ENCODE measurements at places on chromosomes 3 and 15. TPM values are rescaled to one million over a fixed set of nuclear protein-coding genes. Genes with fewer than 3 reads are reported as not detected.
A peak's percentile ranks its signal among the peaks of the same experiment; 100 is the strongest.

The CPB1 gene
- 6.8 TPM for total RNA-seq

- H3K4me1 ChIP-seq, result peaks cover 33% of the 10 kb centered on the region
- peak overlapping the region; percentile 39 for H3K4me3 ChIP-seq
- H3K27ac ChIP-seq, result no peak overlapping the region
- DNase-seq, result no peak
- no peaks in the 10 kb centered on the region for H3K27me3 ChIP-seq
Observed at GRCh38 chr3:54121414-54122323, 683 bp upstream of the CACNA2D3 start.

The ARPC4 gene
- 169 TPM for total RNA-seq

- H3K27me3 ChIP-seq, result no peaks in the 10 kb centered on the region
- H3K4me1 ChIP-seq, result no peaks in the 10 kb centered on the region
- H3K27ac ChIP-seq, result peak overlapping the region; percentile 18
Observed at GRCh38 chr3:65200310-65200970, 512.6 kb upstream of the ADAMTS9 start.

- DNase-seq, result no peak
- H3K36me3 ChIP-seq, result no peaks in the 10 kb centered on the region
- H3K27ac ChIP-seq, result no peak overlapping the region
- H3K27me3 ChIP-seq, result no peaks in the 10 kb centered on the region
- no peak overlapping the region for H3K4me3 ChIP-seq
Observed at GRCh38 chr3:169472259-169472900, 191.1 kb downstream of the MECOM start.

- no peak overlapping the region for H3K4me3 ChIP-seq
- H3K4me1 ChIP-seq, result no peaks in the 10 kb centered on the region
- no peaks in the 10 kb centered on the region for H3K27me3 ChIP-seq
- H3K36me3 ChIP-seq, result no peaks in the 10 kb centered on the region
- no peak for DNase-seq
Observed at GRCh38 chr3:110756705-110757104, 314.9 kb upstream of the NECTIN3 start.

DNA sequence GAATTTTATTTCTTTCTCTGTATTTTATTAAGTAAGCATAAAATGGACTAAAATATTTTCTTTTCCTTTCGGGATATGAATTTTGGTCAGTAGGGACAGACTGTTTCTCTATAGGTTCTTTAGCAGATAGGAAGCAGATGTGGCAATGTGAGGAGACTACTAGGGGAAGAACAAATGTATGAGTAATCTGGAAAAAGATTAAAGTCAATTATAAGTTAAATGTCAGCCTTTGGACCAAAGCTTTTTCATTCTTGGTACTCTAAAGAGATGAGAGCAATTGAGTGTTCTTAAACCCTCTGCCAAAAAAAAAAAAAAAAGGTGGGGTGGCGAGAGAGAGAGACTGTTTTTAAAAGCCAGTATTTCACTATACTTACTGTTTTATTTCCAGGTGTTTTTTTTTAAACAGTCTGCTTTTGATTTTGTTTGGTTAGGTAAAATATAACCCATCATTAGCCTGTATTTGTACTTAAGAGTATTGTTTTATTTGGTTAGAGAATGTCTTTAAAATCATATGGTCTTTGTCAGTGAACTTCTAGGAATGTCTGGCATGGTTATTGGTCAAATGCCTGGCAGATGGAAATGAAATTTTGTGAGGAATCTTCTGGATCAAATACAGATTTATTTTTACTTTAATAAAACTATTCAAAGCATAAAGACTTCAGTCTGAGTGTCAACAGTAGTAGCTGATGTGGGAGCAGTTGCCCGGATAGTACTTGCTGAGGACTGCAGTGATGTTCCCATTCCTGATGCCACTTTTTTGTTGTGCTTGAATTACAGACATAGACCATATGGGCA, 63.8 kb downstream of the LRRC49 start:
- DNase-seq, result no peak
- H3K27me3 ChIP-seq, result no peaks in the 10 kb centered on the region
- no peaks in the 10 kb centered on the region for H3K4me1 ChIP-seq
- peaks cover under 1% of the 10 kb centered on the region for H3K36me3 ChIP-seq
- H3K27ac ChIP-seq, result no peak overlapping the region

DNA sequence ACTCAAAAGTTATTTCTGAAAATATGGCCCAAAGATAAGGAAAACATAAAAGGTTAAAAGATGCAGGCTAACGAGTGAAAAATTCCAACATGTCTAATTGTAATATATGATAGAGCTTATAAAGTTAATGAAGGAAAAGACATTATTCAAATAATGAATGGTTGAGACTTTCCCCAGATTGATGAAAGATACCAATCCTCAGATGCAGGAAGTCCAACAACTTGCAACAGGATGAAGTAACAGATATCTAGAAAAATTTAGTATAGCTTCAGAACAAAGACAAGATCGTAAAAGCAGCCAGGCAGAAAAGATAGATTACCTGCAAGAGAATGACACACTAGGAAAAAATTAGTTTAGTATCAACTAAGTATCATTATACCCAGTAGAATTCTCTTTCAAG, 546.4 kb upstream of the PPP2R3A start:
- H3K27ac ChIP-seq, result no peak overlapping the region
- H3K4me3 ChIP-seq, result no peak overlapping the region
- no peaks in the 10 kb centered on the region for H3K4me1 ChIP-seq
- no peaks in the 10 kb centered on the region for H3K27me3 ChIP-seq

DNA sequence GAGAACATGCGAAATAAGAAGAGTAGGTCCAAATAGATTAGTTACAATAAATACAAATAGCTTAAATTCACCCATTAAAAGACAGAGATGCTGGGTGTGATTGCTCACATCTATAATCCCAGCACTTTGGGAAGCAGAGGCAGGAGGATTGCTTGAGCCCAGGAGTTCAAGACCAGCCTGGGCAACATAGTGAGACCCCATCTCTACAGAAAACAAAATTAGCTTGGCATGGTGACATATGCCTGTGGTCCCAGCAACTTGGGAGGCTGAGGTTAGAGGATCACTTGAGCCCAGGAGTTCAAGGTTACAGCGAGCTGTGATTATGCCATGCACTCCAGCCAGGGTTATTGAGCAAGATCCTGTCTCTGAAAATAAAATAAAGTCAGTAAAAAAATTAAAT, 109.1 kb upstream of the WNT5A start:
- no peak for DNase-seq
- H3K4me3 ChIP-seq, result no peak overlapping the region
- H3K27me3 ChIP-seq, result no peaks in the 10 kb centered on the region

DNA sequence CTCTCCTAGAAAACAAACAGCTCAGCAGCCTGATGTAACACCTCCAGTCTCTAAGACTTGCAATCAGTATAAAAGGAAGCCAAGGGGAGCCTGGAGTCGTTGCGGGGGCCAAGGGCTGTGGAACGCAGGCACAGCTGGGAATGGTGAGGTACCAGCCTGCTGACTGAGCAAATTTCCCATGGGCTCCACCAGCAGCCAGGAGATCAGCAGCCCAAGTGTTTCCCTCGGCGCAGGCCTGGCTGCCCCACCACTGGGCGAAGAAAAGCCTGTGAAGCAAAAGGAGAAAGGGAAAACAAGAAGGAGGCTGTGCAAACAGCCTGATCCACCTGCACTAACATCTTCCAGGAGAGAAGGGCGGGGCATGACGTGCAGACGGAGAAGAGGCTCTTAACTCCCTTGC, 155.3 kb downstream of the SHQ1 start:
- DNase-seq, result no peak
- H3K4me3 ChIP-seq, result no peak overlapping the region
- no peaks in the 10 kb centered on the region for H3K27me3 ChIP-seq
- no peaks in the 10 kb centered on the region for H3K36me3 ChIP-seq
- H3K4me1 ChIP-seq, result no peaks in the 10 kb centered on the region
- H3K27ac ChIP-seq, result no peak overlapping the region

The CAMK2N2 gene
- total RNA-seq, result not detected

The CCR5 gene
- 0.22 TPM for total RNA-seq

DNA sequence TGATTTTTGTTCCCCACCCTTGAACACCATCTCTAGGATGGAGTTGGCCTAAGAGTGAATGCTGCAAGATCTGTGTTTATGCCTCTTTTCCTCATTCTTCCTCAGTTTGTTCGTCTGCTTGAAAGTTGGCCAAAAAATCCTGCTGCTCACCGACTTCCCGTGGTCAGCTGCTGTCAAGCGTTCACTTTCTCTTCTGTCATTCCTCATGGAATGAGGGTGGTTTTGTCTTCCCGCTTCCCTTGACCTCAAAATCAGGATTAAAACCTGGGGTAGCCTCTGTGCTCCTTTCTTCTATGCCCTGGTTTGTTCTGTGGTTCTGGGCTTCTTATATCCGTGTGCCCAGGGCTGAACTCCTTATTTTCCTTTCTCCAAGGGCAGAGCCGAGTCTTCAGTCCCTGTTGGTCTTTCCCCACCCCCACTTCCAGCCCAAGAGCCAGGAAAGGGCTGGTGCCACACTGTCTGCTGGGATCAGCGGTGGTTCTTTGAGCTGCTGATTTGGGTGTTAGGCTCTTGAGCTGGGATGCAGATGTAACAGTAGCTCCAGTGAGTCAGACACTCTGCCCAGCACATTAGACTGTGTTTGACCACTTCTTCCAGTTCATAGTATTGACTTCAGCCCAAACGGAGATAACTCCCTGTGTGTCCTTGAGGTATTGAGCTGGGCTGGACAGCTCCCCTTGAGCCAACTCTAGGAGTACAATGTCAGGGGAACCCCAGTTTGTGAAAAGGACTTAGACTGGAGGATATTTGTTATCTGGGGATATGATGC, 2.3 kb downstream of the SERF2 start:
- no peak for DNase-seq
- H3K4me1 ChIP-seq, result peaks cover 25% of the 10 kb centered on the region
- H3K27me3 ChIP-seq, result no peaks in the 10 kb centered on the region
- H3K36me3 ChIP-seq, result peaks cover 58% of the 10 kb centered on the region

DNA sequence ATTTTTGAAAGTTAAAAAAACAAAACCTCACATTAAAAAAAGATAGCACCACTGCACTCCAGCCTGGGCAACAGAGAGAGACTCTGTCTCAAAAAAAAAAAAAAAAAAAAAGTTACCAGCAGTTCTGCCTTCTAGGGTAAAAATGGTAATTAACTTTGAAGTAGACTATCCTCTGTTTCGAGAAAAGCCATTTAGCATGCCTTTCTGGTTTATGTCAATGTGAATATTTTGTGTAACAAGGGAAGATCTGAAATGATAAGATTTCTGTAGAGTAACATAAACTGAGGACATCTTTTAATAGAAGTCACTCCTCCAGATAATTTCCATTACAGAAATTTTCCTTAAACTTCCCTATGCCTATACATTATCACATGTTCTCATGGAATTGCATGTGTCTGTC, 203.2 kb upstream of the GAP43 start:
- no peak for DNase-seq
- no peaks in the 10 kb centered on the region for H3K27me3 ChIP-seq
- H3K27ac ChIP-seq, result no peak overlapping the region
- no peaks in the 10 kb centered on the region for H3K4me1 ChIP-seq

- no peak overlapping the region for H3K4me3 ChIP-seq
- no peaks in the 10 kb centered on the region for H3K27me3 ChIP-seq
- DNase-seq, result no peak
- no peaks in the 10 kb centered on the region for H3K4me1 ChIP-seq
- no peaks in the 10 kb centered on the region for H3K36me3 ChIP-seq
Observed at GRCh38 chr3:20608054-20608738, 422.2 kb upstream of the SGO1 start.

DNA sequence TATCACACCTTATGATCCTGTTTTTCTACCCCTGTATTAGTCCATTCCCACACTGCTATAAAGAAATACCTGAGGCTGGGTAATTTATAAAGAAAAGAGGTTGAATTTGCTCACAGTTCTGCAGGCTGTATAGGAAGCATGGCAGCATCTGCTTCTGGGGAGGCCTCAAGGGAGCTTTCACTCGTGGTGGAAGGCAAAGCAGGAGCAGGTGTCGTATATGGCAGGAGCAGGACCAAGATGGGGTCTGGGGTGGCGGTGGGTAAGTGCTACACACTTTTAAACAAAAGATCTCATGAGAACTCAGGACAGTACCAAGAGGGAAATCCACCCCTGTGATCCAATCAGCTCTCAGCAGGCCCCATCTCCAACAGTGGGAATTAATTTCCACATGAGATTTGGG, 15.4 kb upstream of the SCAP start:
- H3K4me1 ChIP-seq, result no peaks in the 10 kb centered on the region
- no peak overlapping the region for H3K4me3 ChIP-seq
- no peak overlapping the region for H3K27ac ChIP-seq
- DNase-seq, result no peak
- H3K27me3 ChIP-seq, result no peaks in the 10 kb centered on the region

- no peaks in the 10 kb centered on the region for H3K4me1 ChIP-seq
- H3K27me3 ChIP-seq, result no peaks in the 10 kb centered on the region
- no peaks in the 10 kb centered on the region for H3K36me3 ChIP-seq
- no peak overlapping the region for H3K27ac ChIP-seq
- H3K4me3 ChIP-seq, result no peak overlapping the region
- DNase-seq, result no peak
Observed at GRCh38 chr3:150414258-150414657, 6.2 kb downstream of the TSC22D2 start.

- no peaks in the 10 kb centered on the region for H3K36me3 ChIP-seq
- no peaks in the 10 kb centered on the region for H3K27me3 ChIP-seq
- no peak for DNase-seq
- H3K4me1 ChIP-seq, result no peaks in the 10 kb centered on the region
Observed at GRCh38 chr3:18338827-18339514, 86.2 kb downstream of the SATB1 start.

DNA sequence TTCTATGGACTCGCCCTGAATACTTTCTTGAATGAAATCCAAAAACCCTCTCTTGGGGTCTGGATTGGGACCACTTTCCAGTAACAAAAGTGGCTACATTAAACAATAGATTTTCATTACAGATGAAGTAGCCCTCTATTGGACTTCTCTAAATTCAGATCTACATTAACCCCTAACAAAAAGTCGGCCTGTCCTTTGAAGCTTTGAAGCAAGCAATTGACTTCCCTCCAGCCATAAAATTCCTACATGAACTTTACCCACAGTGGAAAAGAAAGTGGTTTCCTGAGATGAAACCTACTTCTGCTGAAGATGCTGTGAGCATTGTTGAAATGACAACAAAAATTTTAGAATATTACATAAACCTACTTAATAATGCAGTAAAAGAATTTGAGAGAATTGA, 967.1 kb upstream of the ROBO1 start:
- no peak overlapping the region for H3K4me3 ChIP-seq
- H3K36me3 ChIP-seq, result no peaks in the 10 kb centered on the region
- H3K27me3 ChIP-seq, result no peaks in the 10 kb centered on the region
- H3K27ac ChIP-seq, result no peak overlapping the region
- DNase-seq, result no peak
- no peaks in the 10 kb centered on the region for H3K4me1 ChIP-seq

Data from tibial nerve (tissue), 4 donors.